ENCODE measurements at places on chromosomes 1 and 21.

GRCh38 chr1:156119503-156120209 lies 5.1 kb downstream of the LMNA start:
- no peak for DNase-seq

DNA sequence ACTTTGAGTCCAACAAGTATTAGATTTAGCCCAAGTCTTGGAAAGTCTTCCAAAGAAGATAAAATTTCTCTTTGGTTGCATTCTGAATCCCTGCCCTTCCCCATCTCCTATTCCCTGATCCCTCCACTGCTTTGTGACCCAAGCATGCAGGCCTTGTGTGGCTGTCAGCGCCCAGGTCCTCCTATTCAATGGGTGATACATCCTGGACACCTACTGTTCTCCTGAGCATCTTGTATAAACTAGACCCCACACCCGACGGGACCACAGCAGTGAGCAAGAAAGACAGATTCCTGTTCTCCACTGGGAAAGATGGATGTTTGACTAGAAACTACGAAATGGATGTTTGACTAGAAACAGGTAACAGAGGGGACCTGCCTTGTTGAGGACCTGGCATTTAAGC lies 136.6 kb downstream of the KIF26B start:
- DNase-seq = no peak

- no peak for DNase-seq
Measured at GRCh38 chr1:17546946-17547670, 7.6 kb downstream of the ARHGEF10L start.

DNA sequence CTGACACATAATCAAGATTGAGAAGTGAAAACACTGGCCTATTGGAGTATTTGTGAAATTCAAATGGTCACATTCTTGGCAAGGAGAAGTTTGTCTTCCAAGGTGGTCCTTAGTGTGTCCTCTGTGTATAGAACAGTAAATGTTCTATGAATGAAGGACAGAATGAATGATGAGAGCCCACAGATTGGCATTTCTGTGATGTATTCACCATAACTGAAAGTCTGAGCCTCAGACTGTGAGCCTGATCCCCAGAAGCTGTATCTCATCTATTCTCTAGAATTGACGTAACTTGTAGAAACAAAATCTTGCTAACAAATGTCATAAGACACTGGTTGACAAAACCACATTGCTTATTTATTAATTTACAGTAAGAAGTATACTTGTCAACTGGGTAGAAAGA lies 111.5 kb upstream of the ETV3 start:
- DNase-seq = no peak

DNA sequence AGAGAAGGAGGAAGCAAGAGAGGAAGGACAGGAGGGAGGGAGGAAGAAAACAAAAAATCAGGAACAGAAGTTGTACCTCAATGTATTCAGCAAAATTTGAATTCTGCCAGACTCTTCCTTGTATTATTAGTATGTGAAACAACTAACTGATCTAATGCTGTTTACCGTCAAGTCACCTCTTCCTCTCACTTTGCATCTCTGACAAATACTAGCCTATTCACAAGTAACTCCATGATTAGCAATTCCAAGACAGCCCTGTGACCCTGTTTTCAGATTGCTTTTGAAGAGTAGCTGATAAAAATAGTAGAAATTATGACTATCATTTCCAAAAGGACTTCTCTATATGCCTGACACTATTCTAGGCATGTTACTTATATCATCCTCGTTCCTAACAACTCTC lies 445.4 kb downstream of the NEGR1 start:
- DNase-seq = no peak

- DNase-seq = no peak
Measured at GRCh38 chr1:243396876-243397275, 141.0 kb downstream of the SDCCAG8 start.

DNA sequence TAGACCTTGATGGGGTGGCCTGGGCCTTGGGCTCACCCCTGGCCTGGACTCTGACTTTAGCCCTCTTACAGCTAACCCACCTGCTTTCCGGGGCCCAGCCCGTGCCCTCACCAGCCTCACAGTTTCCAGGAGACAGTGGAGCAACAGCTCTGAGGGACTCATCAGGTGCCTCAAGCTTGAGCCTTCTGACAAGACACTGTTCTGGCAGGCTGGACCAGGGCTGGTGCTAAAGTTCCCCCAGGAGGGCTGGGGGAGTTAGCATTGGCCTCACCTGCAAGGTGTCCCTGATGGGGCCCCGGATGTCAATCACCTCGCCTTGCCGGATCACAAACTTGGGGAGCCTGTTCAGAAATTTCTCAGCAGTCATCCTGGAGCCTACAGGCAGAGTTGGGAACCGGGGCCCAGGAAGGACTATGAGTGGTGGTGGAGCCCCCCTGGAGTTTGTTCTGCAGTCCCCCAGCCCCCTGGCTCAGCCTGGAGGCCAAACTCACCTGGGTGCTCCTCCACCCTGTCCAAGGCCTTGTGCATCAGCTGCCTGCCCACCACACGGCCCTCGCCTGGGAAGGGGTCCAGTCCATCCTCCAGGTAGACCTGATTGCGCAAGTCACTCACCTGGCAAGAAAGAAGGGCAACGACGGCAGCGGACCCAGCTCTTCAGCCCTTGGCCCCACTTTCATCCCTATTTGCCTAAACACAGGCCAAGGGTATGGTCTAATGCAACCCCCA lies 4.1 kb downstream of the SH3BGRL3 start:
- DNase-seq = no peak

- no peak for DNase-seq
Measured at GRCh38 chr1:226761322-226761721, 22.2 kb upstream of the ITPKB start.

GRCh38 chr1:40451238-40451585 lies 936 bp downstream of the ZFP69B start:
- no peak for DNase-seq

GRCh38 chr1:150888727-150889126 lies 1.8 kb downstream of the CTXND2 start:
- DNase-seq = no peak

GRCh38 chr1:115865704-115866380 lies 24.9 kb upstream of the NHLH2 start:
- DNase-seq = no peak

- DNase-seq = no peak
Measured at GRCh38 chr1:100750005-100750885, 30.7 kb downstream of the VCAM1 start.

GRCh38 chr1:170214117-170215032 lies 68.6 kb downstream of the NTMT2 start:
- DNase-seq = no peak

DNA sequence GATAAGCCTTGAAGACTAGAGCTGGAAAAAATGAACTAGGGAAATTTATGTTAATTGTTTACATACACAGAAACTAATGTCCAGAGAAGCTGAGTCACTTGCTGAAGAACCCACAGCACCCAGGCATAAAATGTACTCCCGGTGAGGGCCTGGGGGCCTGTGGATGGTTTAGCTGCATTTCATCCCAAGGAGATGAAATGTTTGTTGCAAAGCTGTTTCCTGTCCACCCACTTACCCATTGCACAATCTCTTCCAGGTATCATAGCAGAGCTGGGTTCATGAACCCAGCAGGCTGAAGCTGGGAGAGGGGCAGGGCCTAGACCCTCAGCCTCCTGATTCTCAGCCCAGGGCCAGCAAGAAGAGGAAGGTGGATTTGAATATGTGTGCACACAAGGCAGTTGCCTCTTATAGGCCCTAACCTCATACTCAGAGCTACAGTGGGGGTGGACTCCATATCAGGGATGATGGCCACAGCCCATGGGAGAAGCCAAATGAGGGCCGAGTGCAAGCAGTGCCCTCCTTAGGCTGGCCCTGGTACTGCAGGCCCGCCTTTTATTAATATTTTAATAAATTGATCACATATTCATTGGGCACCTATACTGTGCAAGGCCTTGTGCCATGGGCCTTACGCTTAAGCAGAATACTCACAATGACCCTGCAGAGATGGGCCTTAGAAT lies 110.8 kb downstream of the LACTBL1 start:
- DNase-seq = no peak

DNA sequence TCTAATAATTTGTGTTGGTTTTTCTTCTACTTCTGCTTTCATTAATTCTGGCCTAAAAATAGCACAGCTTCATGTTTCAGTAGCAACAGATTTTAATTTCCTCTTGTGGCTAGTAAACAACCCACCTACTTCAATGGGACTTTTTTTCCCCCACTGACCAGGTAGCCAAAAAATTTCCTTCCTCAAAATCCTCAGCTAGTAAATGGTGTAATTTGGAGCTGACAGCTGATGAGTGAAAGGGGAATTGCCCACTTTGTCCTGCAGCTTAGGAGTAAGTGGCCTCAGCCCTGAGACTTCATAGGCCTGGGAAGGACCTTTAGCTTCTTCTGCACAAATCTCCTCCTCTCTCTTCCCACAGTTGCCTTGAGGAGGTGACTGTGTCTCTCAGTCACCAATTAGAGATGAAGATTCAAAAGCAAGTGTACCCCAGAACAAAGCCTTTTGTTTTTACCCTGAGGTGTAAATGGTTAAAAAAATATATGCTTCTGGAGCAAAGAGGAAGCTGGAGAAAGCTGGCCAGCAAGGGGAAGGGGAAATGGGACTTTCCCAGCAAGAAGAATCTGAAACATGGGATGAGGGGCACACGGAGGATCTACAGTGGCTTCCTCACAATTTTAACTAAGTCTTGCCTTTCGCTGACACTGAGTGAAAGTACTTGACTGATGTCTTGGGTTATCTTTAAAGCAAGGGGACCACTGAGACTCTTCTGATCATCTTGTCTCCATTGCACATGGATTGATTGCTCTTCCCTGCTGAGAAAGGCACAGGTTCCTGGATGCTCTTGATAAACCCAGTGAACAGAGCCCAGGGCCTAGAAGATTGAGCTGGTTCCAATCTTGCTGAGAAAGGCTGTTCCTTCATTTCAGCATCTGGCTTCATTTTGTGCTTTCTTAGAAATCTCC lies 35.8 kb upstream of the VCAM1 start:
- DNase-seq = no peak

DNA sequence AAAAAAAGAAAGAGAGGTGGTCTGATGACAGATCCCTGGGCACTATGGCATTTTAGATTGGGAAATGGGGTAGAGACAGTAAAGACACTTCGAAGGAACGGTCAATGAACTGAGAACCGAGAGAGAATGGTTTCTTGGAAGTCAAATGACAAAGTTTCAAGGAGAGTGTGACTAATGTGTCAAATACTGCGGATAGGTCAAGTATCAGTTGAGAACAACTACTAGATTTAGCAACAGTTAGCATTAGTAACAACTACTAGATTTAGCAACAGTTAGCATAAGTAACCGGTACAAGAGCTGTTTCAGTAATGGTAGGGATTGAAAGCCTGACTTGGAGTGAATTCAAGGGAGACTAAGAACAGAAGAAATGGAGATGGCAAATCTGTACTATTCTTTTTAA lies 35.0 kb downstream of the UROD start:
- no peak for DNase-seq

DNA sequence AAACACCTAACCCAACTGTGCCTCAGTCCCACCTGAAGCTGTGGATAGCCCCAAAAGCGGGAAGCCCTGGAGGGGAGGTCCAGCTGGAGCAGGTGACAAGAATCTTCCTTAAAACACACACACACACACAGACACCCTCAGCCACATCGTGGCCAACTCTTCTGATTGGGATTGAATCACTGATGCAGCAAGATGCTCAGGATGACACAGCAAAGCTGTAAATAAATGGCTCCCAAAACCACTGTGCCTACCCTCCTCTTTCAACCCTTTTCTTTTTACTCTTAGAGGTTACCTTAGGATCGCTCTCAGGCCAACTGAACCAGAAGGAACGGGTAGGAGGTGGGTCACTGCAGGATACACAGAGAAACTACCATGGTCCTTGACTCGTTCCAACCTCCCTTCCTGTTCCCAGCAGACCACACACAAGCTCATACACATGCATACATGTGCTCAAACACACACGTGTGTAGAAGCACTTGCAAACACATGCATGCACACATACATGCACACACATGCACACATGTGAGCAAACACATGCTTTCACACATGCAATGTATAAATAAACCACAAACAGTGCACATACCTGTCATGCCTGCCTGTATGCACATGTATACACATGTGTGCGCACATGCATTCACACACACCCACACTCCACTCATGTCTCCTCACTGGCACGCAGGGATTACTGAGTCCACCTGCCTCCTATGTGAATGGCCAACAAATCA lies 14.4 kb downstream of the CAPN9 start:
- DNase-seq = no peak

DNA sequence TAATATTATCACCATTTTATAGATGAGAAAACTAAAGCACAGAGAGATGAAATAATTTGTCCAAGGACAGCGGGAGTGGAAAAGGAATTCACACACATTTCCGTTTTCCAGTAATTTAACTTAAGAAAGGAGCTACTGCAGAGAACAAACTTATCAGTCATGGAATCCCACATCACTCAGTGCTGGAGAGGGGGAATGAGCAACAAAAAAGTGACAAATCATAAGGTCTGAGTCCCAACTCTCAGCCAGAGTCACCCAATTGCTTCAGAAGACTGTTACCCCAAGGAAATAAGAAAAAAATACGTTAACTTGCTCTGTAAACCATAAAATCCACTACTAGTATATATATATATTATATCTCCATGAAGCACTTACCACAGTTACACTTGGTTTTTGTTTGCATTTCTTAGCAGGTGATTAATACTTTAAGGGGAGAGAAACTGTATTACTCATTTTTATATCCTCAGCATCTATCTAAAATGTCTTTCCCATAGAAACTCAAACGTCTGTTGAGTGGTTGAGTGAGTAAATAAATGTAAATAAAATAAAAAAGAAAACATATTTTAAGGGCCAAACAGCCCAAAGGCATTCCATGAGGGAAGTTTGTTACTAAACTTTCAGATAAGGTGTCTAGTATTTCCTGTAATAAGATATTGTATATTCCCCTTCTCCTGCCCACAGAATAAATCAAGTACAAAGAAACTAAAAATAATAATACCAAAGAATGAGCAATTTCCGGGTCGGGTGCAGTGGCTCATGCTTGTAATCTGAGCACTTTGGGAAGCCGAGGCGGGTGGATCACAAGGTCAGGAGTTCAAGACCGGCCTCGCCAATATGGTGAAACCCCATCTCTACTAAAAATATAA lies 76.8 kb downstream of the SLC45A1 start:
- no peak for DNase-seq

GRCh38 chr1:198530953-198531352 lies 9.5 kb downstream of the ATP6V1G3 start:
- DNase-seq = no peak

DNA sequence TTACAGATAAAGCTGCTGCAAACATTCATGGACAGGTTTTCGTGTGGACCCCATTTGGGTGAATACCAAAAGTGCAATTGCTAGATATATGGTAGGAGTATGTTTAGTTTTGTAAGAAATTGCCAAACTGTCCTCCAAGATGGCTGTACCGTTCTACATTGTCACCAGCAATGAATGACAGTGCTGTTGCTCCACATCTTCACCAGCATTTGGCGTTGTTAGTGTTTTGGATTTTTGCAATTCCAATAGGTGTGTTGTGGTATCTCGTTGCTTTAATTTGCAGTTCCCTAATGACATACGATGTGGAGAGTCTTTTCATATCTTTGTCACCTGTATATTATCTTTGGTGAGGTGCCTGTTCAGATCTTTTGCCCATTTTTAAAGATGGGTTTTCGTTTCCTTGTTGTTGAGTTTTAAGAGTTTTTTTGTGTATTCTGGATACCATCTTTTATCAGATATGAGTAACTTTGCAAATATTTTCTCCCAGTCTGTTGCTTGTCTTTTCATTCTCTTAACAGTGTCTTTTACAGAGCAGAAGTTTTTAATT lies 12.1 kb downstream of the CATSPERE start:
- DNase-seq = no peak

GRCh38 chr1:91828583-91829281 lies 57.2 kb downstream of the TGFBR3 start:
- DNase-seq = no peak
